Stimulated activated CD4-positive, alpha-beta T cell treated with anti-CD3 and anti-CD28 coated beads, TNF-alpha, amount 100 ng/mL, for 24 hours (primary cell): ENCODE measurements at places on chromosomes 6 and 20.

DNA sequence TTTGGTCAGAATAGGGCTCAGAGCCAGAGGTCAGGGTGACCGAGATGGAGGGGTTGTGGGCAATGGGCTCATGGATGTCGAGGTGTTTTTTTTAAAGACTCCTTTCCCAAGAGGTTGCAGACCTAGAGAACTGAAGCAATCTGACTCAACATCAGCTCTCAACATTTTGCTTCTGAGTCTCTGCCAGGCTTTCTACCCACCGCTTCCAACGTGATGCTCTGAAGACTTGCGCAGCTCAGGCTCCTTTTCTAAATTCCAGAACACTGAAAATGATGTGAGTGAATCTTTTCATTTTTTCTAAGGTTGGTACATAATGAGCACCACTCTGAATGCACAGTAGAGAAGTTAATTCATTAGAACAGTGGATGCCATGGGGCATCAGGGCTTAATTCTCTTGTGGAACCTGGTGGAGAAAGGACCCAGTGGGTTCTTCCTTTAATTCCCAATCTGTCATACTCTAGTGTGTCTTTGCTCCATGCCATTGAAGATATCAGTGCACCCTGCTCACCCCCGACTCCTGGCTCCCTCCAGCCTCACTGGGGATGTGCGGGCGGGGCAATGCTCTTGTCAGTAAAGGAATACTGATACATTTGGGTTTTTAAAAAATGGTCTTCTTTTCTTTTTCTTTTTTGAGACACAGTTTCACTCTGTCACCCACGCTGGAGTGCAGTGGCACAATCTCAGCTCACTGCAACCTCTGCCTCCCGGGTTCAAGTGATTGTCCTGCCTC lies 17.0 kb upstream of the KIF13A start:
- no peak for DNase-seq

- DNase-seq = no peak
Measured at GRCh38 chr6:160730911-160731310, 28.9 kb downstream of the PLG start.

GRCh38 chr6:67687396-67687795 lies 947.7 kb upstream of the ADGRB3 start:
- no peak for DNase-seq

GRCh38 chr6:28945349-28945748 lies 21.6 kb upstream of the TRIM27 start:
- no peak for DNase-seq

DNA sequence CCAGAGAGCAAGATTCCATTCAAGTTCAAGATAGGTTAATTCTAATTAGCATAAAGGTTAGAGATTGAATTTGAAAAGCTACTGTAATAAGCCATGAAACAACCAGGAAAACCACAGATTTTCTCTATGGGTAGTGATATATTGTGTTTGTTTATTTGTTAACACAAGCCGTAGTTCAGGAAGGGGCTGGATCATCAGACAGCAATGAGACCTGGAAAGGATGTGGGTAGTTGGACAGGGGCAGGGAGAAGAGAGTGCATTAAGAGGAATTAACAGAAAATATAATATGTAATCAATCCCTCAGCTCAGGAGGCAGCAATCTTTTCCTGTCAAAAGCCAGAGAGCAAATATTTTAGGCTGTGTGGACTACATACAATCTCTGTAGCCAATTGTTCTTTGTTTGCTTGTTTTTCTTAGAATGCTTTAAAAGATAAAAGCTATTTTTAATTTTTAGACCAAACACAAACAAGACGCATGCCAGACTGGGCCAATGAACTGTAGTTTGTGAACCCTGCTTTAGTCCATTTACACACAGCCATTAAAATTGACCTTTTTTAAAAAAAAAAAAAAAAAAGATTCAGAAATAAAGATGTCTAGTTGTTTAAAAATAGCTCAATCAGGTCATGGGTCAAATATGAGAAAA lies 398.7 kb upstream of the MARCKS start:
- DNase-seq = no peak

DNA sequence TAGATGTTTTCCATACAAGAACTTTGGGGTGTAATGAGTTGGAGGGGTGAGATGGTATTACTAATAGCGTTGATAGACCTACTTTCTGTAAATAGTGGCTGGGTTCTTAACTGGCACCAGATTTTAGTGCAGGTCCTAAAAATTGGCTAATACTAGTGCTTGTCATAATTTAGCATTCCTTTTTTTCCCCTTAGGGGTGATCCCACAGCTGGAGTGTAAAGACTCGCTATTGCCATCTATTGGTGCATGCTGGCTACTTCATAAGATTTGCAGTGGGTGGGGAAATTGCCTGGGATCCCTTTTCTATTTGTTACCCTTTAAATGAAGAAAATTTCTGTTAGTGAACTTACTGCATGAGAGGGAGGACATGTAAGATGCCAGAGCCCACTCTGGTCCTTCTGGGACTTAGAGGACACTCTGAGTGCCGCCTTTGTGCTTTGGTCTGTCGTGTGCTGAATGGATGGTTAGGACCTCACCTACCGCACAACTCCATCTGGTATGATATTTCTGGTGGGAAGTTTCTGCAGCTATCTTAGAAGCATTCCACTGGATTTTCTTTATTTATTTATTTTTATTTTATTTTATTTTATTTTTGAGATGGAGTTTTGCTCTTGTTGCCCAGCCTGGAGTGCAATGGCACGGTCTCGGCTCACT lies 195.5 kb downstream of the JARID2 start:
- DNase-seq = no peak

DNA sequence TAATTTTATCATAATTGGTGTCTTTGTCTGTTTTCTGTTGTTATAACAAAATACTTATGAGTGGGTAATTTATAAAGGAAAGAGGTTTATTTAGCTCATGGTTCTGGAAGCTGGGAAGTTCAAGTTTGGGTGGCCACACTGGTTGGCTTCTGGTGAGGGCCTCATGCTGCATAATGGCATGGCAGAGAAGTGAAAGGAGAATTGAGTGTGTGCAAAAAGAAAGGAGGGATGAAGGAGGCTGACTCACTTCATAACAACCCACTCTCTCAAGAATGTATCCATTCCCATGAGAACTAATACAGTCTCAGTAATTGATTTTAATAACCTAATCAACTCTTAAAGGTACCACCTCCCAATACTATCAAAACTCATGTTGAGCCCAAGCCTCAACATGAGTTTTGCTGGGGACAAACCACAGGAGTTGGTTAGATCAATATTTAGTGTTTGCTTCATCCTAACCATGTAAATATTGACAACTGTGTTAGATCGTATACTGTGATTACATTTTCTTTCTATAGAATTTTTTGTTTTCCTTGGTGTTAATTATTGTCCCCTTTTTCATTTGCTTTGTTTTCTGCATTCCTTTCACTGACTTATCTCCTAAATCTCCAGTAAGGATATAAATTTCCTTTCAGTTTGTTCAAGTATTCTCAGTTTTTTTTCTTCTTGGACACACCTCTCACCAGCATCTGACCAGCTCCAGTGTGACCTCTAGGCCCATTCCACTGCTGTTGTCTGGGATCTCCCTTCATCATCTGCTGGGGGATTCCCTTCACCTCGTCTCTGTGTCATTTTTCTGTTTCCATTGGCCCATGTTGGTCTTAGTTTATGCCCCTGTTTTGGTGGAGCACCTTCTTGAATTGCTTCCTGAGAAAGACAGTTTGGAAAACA lies 54.8 kb upstream of the SCGN start:
- DNase-seq = no peak

DNA sequence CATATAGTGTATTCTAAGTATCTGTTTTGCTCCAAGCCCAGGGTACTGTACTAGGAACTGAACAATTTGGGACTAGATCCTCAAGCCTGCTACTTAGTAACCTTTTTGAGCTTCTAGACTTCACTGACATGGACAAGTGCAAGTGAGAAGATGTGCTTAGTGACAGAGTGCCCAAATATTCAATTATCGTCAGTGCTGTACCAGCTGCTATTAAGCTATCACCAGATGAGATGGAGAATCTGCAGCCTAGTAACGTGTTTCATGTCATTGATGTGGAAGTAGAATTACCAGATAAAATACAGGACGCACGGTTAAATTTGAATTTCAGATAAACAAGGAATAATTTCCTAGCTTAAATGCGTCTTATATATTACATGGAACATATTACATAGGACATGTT lies 218.3 kb downstream of the ARID1B start:
- no peak for DNase-seq

DNA sequence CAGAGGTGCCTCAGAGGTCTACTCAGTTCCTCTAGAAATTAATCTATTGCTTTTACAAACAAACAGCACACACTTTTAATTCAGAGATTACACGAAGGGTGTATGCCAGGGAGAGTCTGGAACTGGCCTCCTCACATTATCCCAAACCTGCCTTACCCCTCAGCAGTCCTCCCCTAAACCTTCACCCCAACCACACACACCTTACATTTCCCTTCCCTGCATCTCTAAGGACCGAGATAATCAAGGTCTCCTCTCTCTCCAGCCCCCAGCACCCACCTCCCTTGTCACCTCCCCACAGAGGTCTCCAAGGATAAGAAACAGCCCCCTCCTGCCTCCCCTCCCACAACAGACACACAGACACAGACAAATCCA lies 6.1 kb downstream of the HLA-DRB1 start:
- no peak for DNase-seq

- DNase-seq = no peak
Measured at GRCh38 chr20:37299718-37300528, 10.5 kb downstream of the MANBAL start.

DNA sequence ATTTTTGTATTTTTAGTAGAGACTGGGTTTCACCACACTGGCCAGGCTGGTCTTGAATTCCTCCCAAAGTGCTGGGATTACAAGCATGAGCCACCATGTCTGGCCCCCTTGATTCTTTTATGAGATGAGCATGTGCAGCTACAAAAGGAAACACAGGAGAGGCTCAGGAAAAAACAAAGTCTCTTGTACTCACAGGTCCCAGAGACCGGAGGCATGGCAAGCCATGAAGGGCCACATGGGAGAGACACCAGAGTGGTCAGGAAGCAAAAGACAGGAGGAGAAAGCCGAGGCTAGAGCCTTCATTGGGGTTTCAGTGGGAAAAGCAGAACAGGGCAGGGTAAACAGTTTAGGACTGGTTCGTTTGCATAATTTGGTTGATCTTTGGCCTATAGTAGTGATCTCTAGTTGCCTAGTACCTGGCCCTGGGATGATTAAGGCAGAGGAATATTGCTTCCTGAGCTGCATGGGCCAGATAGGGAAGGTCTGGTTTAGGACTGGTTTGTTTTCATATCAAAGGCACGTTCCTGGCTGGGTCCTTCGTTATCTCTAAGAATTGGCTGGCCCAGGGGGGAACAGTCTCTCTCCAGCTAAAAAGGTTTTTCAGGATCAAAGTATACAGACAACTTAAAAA lies 48.2 kb upstream of the PRND start:
- no peak for DNase-seq

DNA sequence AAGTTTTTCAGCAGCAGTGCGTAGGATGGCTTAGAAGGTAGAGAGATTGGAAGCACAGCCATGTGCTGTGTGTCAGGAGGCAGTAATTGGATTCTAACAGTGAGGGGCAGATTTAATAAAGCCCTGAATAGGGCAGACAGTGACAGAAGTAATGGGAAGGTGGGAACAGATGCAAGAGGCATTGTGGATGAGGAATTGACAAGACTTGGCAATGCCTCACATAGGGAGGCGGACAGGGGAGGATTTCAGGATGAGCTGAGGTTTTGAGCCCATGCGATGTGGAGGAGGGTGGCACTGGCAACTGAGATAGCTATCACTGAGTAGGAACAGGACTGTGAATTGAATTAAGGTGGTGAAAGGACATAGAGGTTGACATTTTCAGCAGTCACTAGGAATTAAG lies 262.2 kb upstream of the FLRT3 start:
- DNase-seq = no peak

- no peak for DNase-seq
Measured at GRCh38 chr20:49207076-49207475, 12.1 kb upstream of the DDX27 start.

- DNase-seq = no peak
Measured at GRCh38 chr20:48319943-48320584, 507.7 kb downstream of the PREX1 start.

- DNase-seq = no peak
Measured at GRCh38 chr20:25605148-25605547, 18.7 kb downstream of the NANP start.

GRCh38 chr20:6636209-6637159 lies 131.0 kb upstream of the BMP2 start:
- DNase-seq = no peak

- no peak for DNase-seq
Measured at GRCh38 chr20:38072898-38073297, 39.4 kb downstream of the RPRD1B start.

DNA sequence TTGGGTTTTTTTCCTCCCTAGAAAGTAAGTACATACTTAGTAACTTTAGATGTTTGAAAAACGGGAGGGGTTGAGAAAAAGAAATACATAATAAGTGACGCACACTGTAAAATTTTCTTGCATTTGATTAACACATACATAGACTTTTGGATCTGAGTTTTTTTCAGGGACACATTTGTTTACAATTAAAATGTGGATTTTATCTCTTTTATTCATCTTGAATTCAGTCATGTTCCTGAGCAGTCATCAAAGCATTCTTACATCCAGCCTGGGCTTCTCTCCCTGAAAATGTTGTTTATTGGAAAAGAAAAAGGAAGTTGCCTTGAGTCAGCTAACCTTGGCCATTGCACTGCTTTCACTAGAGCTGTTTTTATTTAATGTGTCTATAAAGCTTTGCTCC lies 8.7 kb upstream of the RPP40 start:
- no peak for DNase-seq
